ENCODE measurements at places on chromosomes 6 and 20. TPM values are rescaled to one million over a fixed set of nuclear protein-coding genes. Genes with fewer than 3 reads are reported as not detected.
A peak's percentile ranks its signal among the peaks of the same experiment; 100 is the strongest.

- DNase-seq: no peak
- H3K27ac ChIP-seq: no peak overlapping the region
- no peaks in the 10 kb centered on the region for H3K27me3 ChIP-seq
- no peak overlapping the region for H3K4me3 ChIP-seq
- no peaks in the 10 kb centered on the region for H3K36me3 ChIP-seq
These were observed 181.9 kb downstream of the SYNDIG1 start for GRCh38 chr20:24651171-24651975.

TNF gene
- total RNA-seq: not detected

MBOAT1 gene
- total RNA-seq: 20.9 TPM

GRCh38 chr20:2804041-2804828 lies 3.8 kb upstream of the CPXM1 start:
- DNase-seq: no peak
- peak overlapping the region; percentile 51 for H3K4me3 ChIP-seq
- H3K36me3 ChIP-seq: no peaks in the 10 kb centered on the region
- peaks cover 35% of the 10 kb centered on the region for H3K4me1 ChIP-seq

GRCh38 chr6:158018041-158018771 lies 36.5 kb downstream of the SYNJ2 start:
- no peaks in the 10 kb centered on the region for H3K4me1 ChIP-seq
- H3K27me3 ChIP-seq: no peaks in the 10 kb centered on the region
- H3K27ac ChIP-seq: no peak overlapping the region

SPATA25 gene
- total RNA-seq: 7.5 TPM

All from GM23338 (cell line).